ENCODE measurements at places on chromosomes 1 and 21.

DNA sequence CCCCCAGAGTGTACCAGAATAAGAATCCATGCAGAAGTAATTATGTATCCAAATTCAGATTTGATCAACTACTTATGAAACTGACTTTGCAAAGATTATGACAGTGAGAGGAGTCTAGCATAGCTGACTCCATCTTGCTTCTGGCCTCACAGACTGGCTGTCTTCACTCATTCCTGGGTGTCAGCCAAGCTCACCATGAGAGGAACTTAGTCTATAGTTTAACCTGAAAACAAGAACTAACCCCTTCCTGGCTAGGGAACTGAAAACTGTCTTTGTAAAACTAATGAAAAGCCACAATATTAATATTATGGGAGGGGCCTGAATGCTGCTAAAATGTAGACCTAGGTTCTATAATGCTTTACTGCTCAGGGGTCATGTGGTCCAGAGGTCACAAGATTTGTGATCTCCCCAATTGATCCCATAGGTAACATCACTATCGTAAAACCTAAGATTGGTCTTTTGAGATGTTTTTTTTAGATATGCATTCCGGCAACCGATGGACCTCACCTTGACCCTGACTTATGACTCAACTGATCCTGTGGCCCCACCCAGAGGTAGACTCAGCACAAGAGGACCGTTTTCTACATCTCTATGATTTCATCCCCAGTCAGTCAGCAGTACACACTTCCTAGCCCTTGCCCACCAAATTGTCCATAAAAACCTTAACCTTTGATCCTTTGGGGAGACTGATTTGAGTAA lies 55.2 kb downstream of the ATP1B1 start:
- DNase-seq: no peak

DNA sequence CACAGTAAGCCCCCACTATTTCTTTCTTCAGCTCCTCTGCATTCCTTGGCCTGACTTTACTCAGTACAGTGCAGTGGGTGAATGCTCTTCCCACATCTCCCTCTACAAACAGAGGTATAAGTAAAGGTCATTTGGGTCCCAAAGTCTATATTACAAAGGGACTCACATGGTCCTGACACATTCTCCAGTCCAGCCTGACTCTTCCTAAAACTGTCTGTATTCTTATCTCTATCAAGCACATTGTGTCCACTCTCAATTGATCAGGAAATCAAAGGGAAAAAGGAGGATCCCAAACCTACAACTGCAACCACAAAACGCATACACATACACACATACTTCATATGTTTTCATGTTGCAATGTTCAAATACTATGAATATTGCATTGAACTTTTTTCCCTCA lies 49.4 kb downstream of the FRRS1 start:
- DNase-seq: no peak

- peak; percentile 40 for DNase-seq
Measured at GRCh38 chr1:11749203-11749689, 12.7 kb upstream of the C1orf167 start.

GRCh38 chr1:228933753-228934152 lies 198.5 kb downstream of the RHOU start:
- no peak for DNase-seq

DNA sequence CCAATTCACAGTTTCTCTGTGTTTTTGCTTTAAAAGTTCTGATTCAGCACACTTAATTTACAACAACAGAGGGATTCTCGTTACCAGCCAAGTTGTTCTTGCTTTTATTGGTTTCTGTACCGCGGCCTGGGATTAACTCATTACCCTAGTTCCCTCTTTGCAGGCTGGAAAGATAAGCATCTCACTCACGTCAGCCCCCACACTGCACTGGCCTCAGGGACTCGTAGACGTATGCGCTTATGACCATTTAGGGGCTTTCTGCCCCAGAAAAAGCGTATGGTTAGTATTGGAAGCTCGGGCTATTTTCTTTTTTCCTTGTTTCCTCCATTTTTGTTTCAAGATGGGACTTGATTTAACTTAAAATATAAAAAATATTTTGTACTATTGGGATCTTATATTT lies 76.0 kb downstream of the POFUT2 start:
- DNase-seq: no peak

DNA sequence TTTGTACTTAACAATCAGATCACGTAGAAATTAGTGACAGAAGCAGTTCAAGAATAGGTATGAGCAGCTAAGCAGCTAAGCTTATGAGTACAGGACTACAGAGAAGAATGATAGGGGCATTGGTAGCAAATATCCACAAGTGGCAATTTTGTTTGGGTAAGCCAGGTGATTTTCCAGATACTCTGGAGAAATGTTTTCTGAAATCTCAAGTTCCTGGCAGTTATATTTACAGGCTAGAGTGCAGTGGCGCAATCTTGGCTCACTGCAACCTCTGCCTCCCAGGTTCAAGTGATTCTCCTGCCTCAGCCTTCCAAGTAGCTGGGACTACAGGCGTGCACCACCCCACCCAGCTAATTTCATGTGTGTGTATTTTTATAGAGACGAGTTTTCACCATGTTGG lies 55.1 kb downstream of the ARID4B start:
- DNase-seq: no peak

- DNase-seq: no peak
Measured at GRCh38 chr1:183760661-183761060, 44.3 kb upstream of the RGL1 start.

DNA sequence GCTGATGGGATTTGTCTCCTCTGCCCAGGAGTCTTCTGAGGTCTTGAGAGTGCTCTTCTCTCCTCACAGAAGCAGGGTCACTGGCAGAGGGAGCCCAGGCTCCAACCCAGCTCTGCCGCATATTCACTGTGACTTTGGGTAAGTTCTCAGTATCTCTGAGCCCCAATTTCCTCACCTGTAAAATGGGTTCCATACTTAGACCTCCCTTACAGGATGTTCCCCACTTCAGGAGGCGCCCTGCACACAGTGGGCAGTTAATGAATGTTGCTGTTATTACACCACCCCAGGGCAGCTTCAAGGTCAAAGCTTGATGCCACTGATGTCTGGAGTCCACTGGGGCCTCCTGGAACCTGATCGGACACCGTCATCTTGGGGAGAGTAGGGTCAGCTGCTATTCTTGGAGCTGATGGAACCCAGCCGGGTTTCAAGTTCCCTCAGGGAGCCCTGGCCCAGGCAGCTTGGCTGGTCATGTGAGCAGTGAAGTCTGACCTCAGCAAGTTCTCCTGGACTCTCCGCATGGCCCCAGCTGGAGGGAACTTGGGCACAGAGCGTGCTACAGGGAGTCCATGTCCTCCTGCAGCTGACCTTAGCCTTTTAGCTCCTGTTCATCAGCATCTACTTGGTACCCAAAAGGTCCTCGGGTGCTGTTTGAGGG lies 21.8 kb downstream of the COA7 start:
- no peak for DNase-seq

DNA sequence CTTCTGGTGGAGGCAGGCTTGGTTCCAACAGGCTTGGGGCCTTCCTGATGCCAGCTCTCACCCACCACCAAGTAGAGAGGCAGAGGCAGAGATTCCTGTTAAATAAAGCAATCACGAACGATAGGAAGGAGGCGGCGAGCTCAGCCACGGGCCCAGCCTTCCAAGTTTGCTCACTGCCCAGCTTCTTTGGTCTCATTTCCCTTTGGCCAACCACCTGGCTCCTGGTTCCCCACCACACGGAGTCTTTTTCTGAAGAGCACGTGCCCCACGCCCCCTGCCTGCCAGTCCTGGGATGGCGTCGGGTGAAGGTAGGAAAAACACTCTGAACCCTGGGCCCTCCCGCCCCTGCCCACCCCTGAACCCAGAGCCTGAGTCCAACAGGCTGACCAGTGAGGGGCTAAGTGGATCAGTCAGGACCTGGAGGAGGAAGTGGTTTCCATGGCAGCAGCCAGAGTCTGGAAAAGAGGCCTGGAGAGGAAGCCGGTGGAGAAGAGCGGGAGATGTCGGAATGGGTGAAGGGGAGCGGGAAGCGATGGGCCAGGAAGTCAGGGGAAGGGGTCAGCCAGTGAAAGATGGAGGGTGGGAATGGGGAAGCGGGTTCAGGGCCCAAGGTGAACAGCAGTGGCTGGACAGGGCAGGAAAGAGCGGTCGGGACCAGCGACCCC lies 158.2 kb upstream of the KLHDC7A start:
- no peak for DNase-seq

GRCh38 chr1:169527451-169528214 lies 41.9 kb upstream of the SLC19A2 start:
- DNase-seq: no peak

GRCh38 chr1:235417086-235417697 lies 50.0 kb downstream of the TBCE start:
- peak; percentile 56 for DNase-seq

DNA sequence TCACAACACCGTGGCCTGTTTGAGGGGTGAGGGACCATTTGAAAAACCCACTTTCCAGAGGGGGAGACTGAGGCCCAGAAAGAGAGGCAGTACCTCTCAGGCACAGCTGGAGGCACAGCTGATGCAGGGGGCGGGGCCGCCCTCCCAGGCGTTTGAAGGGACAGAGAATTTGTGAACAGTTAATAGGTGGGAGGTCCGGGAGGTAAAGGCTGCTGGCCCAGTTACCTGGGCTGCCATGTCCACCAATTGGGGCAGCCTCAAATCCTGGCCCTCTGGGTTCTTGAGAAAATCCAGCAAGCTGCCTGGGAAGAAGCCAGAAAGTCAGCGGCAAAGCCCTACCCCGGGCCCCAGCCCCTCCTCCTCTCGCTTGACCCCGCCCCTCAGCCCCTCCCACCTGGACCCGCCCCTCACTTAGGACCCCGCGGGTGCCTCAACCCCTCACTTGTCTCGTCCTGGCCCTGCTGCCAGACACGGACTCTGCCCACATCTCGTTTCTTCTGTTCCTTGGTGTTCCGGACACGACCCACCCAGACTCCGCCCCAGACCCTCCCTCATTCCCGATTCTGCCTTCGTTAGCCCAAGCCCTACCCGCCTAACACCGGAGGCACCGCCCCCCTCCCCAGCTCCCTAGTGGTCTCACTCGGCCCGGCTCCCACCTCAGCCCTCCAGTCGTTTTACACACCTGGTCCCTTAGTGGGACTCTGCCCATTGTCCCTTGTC lies 10.8 kb upstream of the AHDC1 start:
- no peak for DNase-seq

DNA sequence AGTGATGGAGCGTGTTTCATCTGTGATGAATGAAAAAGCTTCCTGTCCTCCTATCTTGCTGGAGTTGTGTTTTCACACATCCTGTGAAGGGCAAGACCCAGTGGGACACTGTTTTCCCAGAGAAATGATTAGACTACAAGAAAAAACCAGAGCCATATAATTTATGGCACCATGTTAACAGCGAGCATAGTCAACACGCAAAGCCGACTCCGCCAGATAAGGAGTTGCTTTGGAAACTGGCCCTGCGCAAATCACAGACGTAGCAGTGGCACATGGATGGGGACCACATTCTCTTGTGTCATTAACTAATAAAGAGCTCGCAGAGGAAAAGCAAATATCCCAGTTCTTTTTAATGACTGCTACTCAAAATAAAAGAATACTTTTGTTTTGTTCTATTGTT lies 471.2 kb upstream of the RUNX1 start:
- no peak for DNase-seq

DNA sequence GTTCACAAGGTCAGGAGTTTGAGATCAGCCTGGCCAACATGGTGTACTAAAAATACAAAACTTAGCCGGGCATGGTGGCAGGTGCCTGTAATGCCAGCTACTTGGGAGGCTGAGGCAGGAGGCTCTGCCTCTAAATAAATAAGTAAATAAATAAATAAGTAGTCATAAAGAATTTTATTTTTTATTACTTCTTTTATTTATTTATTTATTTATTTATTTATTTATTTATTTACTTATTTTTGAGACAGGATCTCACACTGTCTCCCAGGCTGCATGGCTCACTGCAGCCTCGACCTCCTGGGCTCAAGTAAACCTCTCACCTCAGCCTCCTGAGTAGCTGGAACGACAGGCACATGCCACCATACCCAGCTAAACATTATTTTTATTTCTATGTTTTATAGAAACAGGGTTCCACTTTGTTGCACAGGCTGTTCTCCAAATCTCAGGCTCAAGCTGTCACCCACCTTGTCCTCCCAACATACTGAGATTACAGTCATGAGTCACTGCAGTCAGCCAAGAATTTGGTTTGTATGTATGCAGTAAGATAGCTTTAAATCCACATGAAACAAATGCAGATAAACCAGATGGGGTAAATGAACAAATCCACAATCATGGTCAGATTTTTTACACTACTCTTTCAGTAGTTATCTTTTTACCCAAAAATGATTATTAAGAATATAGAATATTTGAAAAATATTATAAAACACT lies 523.3 kb upstream of the RGS18 start:
- DNase-seq: no peak

- DNase-seq: no peak
Measured at GRCh38 chr1:65417729-65418128, 2.7 kb upstream of the LEPR start.

- no peak for DNase-seq
Measured at GRCh38 chr1:208691012-208691411, 446.8 kb upstream of the PLXNA2 start.

DNA sequence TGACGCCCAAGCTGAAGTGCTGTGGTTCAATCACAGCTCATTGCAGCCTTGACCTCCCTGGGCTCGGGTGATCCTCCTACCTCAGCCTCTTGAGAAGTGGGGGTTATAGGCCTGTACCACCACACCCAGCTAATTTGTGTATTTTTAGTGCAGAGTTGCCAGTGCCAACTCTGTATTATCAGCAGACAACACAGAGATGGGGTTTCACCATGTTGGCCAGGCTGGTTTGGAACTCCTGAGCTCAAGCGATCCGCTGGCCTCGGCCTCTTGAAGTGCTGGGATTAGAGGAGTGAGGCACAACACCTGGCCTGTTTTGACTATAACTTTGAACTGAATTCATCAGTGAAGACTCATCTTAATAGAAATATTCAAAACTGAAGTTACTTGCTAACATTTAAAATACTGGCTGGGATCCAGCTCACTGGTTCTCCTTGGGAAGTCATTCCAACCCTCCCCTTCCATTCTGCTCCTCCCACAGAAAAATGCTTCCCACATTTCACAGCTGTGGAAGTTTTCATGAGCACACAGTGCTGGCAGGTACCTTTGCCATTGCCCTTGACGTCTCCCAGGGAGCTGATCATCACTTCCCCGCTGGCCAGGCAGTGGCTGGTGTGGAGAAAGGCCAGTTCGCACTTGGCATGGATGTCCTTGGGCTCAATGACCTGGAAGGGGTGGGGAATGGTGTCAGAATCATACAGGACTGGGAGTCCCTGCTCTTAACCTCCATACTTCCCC lies 4.7 kb downstream of the SELENBP1 start:
- DNase-seq: no peak

DNA sequence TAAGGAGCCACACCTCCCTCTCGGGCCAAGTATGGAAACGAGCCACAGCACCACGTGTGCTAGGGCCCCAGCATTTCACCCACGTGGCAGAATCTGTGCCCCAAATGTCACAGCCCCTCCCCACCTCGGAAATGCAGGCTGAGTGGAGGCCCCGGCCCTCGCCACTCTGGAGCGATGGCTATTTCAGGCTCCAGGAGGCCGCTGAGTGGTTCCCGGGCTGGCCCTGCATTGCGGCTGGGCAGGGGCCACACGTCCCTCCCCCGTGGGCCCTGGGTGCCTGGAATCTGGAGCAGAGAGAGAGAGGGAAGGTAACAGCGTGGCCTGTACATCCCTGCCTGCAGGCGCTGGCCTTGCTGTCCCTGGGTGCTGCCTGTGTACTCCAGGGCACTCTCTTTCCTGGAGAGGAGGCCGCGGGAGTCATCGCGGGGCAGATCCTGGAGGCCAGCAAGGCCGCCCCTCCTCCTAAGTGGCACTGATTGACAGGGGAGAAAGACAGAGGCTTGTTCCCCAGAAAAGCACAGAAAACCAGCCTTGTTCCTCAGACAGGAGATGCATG lies 68.0 kb upstream of the TRAPPC10 start:
- DNase-seq: no peak
